ENCODE measurements at places on chromosomes 11 and 22. TPM values are rescaled to one million over a fixed set of nuclear protein-coding genes. Genes with fewer than 3 reads are reported as not detected.

Gene ARHGAP8
- 23.6 TPM for total RNA-seq

Gene RIBC2
- 0.86 TPM for total RNA-seq

Gene IGLL1
- total RNA-seq, result not detected

Gene CECR2
- 0.02 TPM for total RNA-seq

Gene FRMD8
- 58.4 TPM for total RNA-seq

Gene FLRT1
- not detected for total RNA-seq

Gene HBG1
- not detected for total RNA-seq

Gene EXT2
- total RNA-seq, result 44.2 TPM

Gene SLC22A9
- not detected for total RNA-seq

Gene LINC01488
- not detected for total RNA-seq

Gene HBG2
- not detected for total RNA-seq

DNA sequence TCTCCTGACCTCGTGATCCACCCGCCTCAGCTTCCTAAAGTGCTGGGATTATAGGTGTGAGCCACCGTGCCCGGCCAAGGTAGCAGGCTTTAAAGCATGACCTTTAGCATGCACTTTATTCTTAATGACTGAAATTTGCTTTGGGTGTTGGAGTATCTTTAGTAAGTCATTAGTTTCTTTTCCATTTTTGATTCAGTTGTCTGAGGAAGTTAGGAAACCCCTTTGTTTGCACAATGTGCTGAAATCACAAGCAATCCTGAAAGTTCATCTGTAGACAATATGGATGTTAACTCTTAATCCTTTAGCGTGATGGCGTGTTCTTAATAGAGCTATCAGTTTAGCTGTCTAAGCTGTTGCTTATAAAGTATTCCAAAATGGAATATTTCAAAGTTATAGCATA, 16.8 kb downstream of the SDHD start:
- H3K4me3 ChIP-seq, result no peak overlapping the region
- no peaks in the 10 kb centered on the region for H3K36me3 ChIP-seq
- no peak overlapping the region for H3K27ac ChIP-seq
- H3K27me3 ChIP-seq, result no peaks in the 10 kb centered on the region
- no peaks in the 10 kb centered on the region for H3K4me1 ChIP-seq

GRCh38 chr11:95547976-95548375, 241.6 kb downstream of the FAM76B start:
- H3K4me1 ChIP-seq, result no peaks in the 10 kb centered on the region
- no peak overlapping the region for H3K27ac ChIP-seq
- DNase-seq, result no peak
- H3K4me3 ChIP-seq, result no peak overlapping the region

GRCh38 chr11:4610258-4610935, 2.4 kb upstream of the TRIM68 start:
- H3K36me3 ChIP-seq, result no peaks in the 10 kb centered on the region
- no peaks in the 10 kb centered on the region for H3K27me3 ChIP-seq
- H3K4me1 ChIP-seq, result peaks cover 15% of the 10 kb centered on the region
- peak overlapping the region; percentile 59 for H3K27ac ChIP-seq
- no peak overlapping the region for H3K4me3 ChIP-seq

DNA sequence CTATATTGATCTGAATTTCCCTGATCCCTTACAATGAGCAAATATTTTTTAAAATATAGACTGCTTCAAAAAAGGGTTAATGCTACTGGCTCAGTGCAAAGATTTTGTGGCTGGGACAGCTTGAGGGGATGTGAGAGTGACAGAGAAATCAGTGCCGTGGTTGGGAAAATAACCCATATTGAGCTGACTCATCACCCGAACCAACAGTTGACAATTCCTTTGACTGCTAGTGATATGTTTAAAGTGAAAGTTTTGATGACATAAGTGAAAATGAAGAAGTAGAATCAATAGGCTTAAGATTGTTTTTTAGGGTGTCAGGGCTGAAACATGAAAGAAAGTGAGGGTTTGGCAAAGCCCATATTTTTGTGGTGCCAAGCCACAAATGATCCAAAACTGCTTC, 257.1 kb upstream of the TENM4 start:
- H3K4me3 ChIP-seq, result no peak overlapping the region
- H3K4me1 ChIP-seq, result no peaks in the 10 kb centered on the region
- H3K27me3 ChIP-seq, result no peaks in the 10 kb centered on the region
- no peak for DNase-seq
- H3K36me3 ChIP-seq, result no peaks in the 10 kb centered on the region

DNA sequence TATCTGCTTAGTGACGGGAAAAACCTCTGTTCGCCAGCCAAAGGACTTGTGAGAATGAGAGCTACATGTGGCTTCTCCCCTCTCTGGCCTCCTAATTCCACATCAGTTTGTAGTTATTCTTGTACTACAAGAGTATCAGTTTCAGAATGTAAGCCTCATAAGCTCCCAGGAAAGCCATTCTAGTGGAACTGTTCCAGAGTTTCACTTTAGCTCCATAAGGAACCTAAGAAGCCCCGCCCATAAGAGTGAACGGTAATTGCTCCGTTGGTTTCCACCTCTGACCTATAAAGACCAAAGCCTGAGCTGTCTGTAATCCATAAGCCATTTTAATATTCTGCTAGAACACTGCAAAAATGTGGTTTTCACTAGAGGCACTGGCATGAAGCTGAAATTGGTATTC, 53.0 kb downstream of the SIK3 start:
- no peaks in the 10 kb centered on the region for H3K27me3 ChIP-seq
- no peaks in the 10 kb centered on the region for H3K36me3 ChIP-seq
- H3K4me1 ChIP-seq, result peaks cover 3% of the 10 kb centered on the region
- DNase-seq, result no peak
- no peak overlapping the region for H3K4me3 ChIP-seq

GRCh38 chr11:75269367-75269660, 28.7 kb downstream of the TPBGL start:
- peaks cover 55% of the 10 kb centered on the region for H3K36me3 ChIP-seq
- no peaks in the 10 kb centered on the region for H3K27me3 ChIP-seq
- DNase-seq, result no peak
- no peak overlapping the region for H3K27ac ChIP-seq

- no peaks in the 10 kb centered on the region for H3K4me1 ChIP-seq
- H3K4me3 ChIP-seq, result no peak overlapping the region
- no peak overlapping the region for H3K27ac ChIP-seq
Measured at GRCh38 chr22:32828150-32828549, 26.6 kb downstream of the TIMP3 start.

- H3K36me3 ChIP-seq, result peaks cover 33% of the 10 kb centered on the region
- H3K4me3 ChIP-seq, result peak overlapping the region; percentile 50
- H3K4me1 ChIP-seq, result peaks cover 25% of the 10 kb centered on the region
- H3K27me3 ChIP-seq, result no peaks in the 10 kb centered on the region
Measured at GRCh38 chr11:67303835-67304411, 593 bp downstream of the SSH3 start.

- H3K36me3 ChIP-seq, result no peaks in the 10 kb centered on the region
- peak overlapping the region; percentile 67 for H3K27ac ChIP-seq
- H3K4me1 ChIP-seq, result peaks cover 16% of the 10 kb centered on the region
- DNase-seq, result peak; percentile 37
- no peaks in the 10 kb centered on the region for H3K27me3 ChIP-seq
Measured at GRCh38 chr11:130313383-130314183, 1.1 kb downstream of the ZBTB44 start.

- H3K4me3 ChIP-seq, result peak overlapping the region; percentile 81
- peaks cover 88% of the 10 kb centered on the region for H3K4me1 ChIP-seq
- DNase-seq, result no peak
- peak overlapping the region; percentile 41 for H3K27ac ChIP-seq
Measured at GRCh38 chr11:67436459-67437081, 912 bp downstream of the PTPRCAP start.

DNA sequence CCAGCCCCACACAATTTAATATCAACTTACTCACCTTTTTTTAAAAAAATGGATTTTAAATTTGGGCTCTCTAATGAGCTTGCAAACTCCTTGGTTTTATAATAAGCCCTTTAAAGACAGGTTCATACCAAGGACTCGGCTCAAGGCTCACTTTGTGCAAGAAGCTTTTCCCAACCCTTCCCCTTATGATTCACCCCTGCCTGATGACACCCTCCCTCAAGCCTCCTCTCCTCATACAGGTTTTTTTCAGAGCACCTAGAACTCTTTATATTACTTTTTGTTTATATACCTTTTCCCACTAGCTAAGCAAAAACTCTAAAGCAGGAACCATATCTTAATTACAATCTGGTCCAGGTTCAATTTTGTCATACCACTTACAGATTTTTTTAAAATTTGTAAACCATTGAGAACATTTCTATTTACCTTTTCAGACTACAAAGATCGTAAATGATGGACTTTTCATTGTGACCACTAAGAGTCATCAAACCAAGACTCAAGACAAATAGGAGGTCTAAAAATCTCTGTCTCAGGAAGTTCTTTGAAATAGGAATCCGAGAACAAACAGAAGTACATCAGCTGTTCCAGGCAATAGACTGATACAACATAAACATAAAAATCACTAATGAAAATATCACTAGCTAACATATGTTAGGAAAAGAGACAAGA, 13.1 kb upstream of the EXPH5 start:
- H3K27ac ChIP-seq, result no peak overlapping the region
- no peak overlapping the region for H3K4me3 ChIP-seq
- H3K36me3 ChIP-seq, result no peaks in the 10 kb centered on the region
- H3K4me1 ChIP-seq, result no peaks in the 10 kb centered on the region

DNA sequence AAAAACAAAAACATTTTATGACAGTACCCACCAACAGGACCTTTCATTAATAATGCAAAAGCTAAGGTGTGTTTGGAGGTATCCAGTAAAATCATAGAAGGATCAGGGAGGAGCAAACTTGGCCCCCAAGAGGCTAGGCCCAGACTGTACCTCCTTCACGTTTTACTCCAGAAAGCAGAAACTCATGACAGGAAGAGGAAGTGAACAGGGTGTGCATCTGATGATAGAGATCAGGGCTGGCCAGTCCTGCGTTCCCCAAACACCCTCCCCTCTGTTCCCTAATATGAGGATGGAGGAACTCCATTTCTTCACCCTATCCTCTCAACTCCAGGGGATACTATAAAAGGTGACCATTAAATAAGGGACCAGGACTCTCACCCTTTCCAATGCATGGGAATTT, 10.2 kb upstream of the MS4A12 start:
- H3K27ac ChIP-seq, result peak overlapping the region; percentile 26
- H3K4me3 ChIP-seq, result no peak overlapping the region
- H3K4me1 ChIP-seq, result no peaks in the 10 kb centered on the region

DNA sequence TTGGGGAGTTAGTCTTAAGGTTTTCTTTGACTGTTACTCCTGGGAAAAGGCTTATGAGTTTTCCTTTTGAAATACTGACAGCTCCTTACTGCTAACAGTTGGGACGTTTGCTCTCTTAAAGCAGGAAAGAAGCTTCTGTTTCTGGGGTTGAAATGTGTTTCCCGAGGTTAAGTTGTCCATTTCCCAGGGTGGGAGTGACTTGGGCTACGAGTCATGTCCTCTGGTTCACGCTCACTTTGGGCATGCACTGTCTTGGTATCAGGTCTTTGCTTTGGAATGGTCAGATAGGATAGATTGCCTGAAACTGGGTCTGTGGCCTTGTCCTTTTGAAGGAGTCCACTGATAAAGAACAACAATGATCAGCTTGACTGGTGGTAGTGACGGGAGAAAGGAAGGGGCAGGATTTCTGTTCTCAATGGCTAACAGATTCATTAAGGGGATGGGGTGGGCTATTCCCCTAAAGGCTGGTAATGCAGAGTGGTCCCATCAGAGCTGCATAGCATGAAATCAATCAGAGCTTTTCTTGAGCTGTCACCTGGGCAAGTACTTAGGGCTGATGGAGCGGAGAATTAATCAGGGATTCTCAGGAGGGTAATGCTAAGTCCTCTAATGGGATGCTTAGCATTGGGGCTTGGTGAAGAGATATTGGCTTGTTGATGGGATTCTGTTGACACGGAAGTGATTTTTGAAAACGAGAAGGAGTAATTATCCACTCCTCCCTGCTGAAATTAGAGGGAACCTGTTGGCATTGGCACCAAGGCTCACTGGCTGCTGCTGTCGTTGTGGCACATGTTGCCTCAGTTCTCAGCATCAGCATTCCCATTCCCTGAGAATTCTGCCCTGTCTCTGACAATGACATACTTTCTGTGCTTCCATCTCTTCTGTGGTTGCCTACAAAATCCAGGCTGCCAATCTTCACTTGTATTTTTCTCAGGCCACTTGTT, 81.6 kb downstream of the TEAD1 start:
- no peak overlapping the region for H3K27ac ChIP-seq
- no peak for DNase-seq
- no peaks in the 10 kb centered on the region for H3K36me3 ChIP-seq

DNA sequence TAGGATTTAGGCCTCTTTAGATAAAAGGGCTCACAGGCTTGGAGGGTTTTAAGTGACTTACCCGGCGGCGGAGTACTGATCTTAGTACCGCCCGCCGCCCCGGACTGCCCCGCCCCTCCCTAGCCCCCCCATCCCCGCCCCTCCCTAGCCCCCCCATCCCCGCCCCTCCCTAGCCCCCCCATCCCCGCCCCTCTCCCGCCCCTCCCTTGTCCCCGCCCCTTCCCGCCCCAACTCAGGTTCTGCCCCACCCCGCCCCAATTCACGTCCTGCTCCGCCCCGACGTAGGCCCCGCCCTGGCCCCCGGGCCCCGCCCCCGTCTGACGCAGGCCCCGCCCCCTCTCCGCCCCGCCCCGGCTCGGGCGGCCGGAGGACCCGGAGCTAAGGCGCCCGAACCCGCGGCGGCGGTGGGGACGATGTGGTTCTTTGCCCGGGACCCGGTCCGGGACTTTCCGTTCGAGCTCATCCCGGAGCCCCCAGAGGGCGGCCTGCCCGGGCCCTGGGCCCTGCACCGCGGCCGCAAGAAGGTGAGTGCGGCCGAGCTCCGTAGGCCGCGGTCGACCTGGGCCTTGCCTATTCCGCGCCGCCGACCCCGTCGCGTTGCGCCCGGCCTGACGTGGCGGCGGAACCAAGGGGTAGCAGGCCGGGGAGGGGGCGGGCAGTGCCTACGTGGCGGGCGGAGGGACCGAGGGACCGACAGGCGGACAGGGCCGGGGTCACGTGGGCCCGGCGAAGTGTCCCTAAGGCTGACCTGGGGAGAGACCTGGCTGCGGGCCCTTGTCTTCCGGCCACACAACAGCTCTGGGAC, at the start of gene SCYL1:
SCYL1 (plus strand) TSS at position 343 of the 805 bp plus-strand sequence; CDS start at position 414, 71 bp downstream.
- no peaks in the 10 kb centered on the region for H3K27me3 ChIP-seq
- peaks cover 14% of the 10 kb centered on the region for H3K36me3 ChIP-seq
- peak within 1 kb of the TSS; percentile 50 for H3K27ac ChIP-seq
- H3K4me3 ChIP-seq, result peak within 1 kb of the TSS; percentile 62

DNA sequence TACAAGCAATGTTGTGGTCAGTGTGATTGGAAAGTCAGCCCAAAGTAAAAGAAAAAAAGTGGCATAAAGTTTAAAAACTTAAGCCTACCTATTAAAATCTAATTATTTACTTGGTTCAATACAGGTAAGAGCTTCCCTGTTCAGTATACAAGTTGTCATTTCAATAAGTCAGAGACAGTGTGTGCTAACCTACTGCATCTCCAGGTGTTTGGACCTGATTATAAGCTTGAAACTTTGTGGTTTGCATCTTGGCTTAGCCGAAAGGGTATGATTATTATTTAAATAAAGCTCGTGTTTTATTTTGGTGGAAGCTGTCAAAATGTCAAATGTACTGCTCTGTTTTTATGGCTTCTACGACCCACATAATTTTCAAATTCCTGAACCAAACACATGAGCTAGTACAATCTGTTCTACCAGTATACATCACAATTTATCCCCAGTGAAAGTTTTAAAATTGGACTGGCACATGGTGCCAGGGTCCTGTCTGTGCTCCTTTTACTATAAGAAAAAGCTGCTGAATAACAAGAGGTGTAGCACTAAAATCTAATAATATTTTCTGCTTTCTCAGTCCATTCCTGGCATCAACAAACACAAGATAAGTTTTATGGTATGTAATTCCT, 103.9 kb upstream of the ANO3 start:
- DNase-seq, result no peak
- no peaks in the 10 kb centered on the region for H3K36me3 ChIP-seq
- H3K4me1 ChIP-seq, result no peaks in the 10 kb centered on the region
